Stimulated activated CD4-positive, alpha-beta T cell treated with anti-CD3 and anti-CD28 coated beads, Interleukin-1b, Interleukin-23, amount 100 ng/mL, for 4 hours (primary cell): ENCODE measurements at places on chromosomes 1 and 21.

DNA sequence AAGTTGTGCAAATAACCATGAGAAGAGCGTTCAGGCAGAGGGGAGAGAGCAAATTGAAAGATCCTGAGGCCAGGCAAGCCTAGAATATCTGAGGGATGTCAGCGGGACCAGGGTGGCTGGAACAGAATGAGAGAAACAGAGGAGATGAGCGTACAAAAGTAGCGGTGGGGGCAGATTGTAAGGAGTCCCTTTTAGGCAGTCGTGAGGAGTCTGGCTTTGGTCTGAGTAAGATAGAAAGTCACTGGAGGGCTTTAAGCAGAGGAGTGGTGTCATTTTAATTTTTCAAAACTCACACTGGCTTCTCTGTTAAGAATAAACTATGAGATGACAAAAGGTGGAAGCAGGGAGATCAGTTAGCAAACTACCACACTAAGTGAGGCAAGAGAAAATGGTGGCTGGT lies 24.2 kb downstream of the ATP5PF start:
- no peak for DNase-seq

DNA sequence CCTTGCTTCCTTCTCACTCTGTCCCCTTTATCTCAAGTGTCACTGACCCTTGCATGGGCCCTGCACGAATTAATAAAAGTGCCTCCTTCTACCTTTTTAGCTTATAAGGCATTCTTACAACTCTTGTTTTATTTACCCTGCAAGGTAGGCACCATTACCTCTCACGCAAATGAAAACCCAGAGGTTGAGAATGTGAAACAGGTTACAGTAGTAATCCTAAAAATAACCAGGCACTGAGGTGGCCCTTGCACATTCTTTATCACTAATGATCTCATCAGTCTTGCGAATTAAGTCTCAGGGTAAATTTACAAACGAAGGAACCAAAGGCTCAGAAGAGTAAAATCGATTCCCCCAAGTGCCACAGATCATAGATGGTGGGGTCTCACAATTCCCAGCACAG lies 3.7 kb downstream of the GLIS1 start:
- DNase-seq, result no peak

GRCh38 chr1:93707956-93708355 lies 26.3 kb upstream of the BCAR3 start:
- no peak for DNase-seq

- DNase-seq, result no peak
These were observed 27.4 kb downstream of the RABIF start for GRCh38 chr1:202861420-202862132.

- DNase-seq, result no peak
These were observed 673 bp downstream of the CD46 start for GRCh38 chr1:207752456-207752998.

DNA sequence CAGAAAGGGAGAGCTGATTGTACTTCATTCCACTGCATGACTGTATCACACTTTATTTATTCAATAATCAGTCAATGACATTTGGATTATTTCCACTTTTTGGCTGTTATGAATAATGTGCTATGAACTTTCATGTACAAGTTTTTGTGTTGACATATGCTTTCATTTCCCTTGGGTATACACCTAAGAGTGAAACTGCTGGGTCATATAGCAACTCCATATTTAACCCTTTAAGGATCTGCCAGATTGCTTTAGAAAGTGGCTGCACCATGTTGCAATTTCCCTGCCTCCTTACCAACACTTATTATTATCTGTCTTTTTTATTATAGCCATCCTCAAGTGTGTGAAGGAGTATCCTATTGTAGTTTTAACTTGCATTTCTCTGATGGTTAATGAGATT lies 108.8 kb upstream of the KCNK1 start:
- DNase-seq, result no peak

GRCh38 chr1:200426196-200426595 lies 16.4 kb upstream of the ZNF281 start:
- no peak for DNase-seq

DNA sequence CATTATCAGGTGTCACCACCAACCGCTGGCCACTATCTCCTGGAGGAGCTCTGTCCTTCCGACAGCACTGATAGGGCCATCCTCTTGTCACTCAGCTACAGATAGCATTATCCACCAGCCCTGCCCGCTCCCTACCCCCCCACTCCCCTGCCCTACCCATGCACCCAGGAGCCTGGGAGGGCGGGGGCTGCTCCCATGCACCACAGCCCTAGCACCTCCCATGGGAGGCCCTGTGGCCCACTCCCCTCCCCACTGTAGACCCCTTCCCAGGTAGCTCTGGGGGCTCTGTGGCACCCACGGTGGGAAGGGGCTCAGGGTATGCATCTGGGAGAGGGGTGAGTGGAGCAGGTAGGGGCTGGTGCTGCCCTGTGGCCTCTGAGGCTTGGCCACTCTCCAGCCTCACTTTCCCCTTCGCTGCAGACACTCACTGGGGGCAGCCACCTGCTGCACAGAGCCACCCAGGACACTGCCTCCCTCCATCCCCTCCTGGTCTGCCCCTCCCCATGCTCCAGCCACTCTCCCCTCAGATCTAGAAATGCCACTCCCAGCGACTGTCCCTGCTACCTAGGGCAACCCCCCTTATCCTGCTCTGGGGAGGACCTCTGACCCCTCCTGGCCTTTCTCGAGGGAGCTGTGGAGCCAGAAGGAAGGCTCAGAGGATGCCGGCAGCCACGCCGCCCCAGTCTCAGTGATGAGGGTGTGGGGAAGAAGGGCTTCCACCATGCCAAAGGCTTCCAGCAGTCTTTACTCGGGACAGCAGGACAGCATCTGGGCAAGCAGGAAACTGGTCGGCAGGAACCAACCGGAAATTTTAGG lies 58.5 kb downstream of the WNT9A start:
- no peak for DNase-seq

DNA sequence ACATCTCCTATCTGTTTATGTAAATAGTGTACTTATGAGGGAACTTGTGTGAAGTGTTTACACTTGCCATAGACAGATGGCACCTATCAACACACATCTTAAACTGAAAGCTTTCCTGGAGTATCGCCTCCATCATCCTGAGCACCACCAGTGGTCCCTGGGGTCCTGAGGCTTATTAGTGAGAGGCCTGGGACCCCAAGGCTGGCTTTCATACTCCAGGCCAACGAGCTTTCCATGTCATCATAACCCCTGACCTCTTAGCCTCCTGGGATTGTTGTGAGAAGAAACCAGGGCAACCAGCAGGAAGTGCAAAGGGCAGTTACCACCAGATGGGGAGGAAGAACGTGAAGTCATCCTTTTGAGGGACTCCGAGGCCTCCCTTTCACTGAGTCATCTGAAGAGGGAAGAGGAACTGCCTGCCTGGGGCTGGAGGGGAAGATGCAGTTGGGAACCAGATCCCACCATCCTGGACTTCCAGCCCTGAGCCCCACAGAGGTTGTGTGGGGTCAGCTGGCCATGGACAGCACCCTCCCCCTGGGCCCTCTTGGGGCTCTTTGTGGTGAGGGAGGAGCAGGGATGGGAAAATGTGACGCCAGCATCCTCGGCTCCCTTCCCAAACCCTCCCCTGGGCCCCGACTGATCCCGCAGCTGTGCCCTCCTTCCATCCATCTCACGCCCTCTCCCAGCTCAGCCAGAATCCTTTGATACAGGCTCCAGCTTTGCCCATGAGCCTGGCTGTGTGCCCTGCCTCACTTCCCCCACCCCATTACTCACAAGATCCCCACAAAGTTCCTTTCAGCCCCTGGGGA lies 5.8 kb downstream of the INKA2 start:
- DNase-seq, result no peak

DNA sequence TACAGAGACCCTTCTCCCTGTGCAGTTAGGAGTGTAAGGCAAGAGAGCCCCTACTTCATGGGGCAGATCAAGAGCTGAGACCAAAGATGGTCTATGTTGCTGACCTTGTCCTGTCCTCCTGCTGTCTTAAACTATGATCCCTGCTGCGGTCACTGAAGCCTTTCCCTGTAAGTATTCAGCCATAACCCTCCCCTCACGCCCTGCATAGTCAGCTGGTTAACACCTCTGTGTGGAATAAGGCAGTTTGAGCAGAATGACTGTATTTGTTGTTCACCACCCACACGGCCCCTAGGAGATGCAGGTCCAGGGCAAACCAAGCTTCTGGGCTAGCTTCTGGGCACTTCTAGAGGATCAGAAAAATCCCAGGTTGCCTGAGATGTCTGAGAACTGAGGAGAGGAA lies 356 bp downstream of the TSPAN1 start:
- no peak for DNase-seq

DNA sequence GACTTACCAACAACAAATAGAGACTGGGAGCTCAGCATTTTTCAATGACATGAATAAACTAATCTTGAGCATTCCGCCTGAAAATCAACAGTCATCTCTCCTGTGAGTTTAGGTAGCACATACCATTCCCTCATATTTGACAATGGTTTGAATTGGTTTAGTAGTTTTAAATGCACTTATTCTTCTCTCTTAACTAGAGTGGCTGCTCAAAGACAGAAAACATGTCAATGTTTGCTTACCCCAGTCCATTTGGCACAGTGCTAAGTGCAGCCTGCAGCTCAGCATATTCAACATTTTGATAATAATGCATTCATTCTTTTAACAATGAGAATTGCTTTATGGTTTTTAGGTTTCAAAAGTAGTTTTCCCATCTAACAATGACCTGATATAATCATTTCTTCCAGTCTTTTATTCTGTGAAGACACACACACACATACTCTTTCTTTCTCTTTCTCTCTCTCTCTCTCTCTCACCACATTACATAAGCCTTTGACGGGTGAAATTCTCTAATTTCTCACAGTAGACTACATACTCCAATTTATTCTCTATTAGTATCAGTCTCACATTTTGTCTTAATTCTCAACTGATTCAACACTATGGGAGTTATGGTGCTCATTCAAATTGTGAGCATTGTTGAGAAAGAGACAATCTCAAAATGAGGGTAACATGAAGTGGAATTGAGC lies 432.3 kb downstream of the LRRIQ3 start:
- no peak for DNase-seq

DNA sequence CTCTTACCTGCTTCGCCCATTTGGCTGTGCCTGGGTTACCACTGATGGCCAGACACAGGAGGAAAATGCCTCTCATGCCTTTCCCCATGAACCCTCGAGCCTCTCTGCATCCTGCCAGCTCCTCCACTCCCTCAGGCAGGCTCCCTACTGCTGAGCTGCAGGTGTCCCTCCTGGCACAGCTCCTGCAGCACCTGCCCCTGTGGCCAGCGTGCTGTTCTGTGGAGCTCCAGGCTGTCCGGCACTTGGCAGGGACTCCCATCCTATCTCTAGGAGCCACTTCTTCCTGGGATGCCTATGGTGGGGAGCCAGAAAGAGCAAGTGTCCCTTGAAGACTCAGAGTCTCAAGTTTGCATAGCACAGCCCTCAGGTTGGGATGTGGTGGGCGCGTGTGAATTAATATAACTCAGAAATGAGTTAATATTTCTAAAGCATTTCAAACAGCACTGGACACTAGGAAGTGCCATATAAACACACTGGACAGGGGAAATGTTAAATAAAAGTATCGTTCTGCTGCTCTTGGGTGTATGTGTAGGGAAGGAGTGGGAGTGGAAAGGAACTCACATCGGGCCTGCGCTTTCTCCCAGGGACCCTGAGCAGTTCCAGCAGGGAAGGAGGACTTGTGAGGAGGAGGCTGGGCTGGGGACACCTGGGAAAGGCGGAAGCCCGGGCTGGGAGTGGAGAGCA lies 2.7 kb downstream of the LRRC71 start:
- no peak for DNase-seq

DNA sequence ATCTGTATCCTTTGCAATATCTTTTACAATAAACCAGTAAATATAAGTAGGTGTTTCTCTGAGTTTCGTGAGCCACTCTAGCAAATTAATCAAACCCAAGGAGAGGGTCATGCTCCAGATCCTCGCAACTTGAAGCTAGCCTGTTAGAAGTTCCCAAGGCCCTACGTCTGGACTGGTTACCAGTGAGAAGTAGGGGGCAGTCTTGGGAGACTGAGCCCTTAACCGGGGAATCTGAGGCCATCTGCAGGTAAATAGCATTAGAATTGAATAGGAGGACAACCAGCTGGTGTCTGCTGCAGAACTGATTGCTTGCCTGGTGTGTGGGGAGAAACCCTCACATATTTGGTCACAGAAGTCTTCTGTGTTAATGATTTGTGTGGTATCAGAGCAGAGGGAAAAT lies 190.5 kb downstream of the RYR2 start:
- no peak for DNase-seq

DNA sequence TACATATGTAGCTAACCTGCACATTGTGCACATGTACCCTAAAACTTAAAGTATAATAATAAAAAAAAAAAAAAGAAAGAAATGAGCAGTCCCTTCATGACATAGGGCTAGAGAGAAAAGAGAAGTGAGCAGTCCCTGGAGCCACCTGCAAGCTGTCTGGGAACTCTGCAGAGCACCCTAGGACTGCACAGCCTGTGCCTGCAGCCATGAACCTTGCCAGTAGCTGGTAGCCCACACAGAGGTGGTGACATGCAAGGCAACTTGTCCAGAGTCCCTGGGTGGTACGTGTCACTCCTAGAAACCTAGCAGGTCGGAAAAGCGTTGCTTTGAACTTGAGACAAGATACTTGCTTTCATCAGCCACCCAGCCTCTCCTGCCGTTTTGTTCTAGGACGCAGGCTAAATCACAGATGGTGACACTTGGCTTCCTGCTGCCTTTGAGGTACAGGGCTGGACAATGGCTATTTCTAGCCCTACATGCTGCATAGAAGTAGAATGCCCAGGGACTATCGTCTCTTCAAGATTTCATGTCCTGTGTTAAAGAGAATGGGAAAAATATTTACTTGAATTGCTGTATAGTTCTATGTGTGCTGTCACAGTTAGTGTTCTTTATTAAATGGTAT lies 260.9 kb downstream of the LTN1 start:
- no peak for DNase-seq

GRCh38 chr21:46065914-46066551 lies 31.9 kb upstream of the COL6A2 start:
- DNase-seq, result no peak

DNA sequence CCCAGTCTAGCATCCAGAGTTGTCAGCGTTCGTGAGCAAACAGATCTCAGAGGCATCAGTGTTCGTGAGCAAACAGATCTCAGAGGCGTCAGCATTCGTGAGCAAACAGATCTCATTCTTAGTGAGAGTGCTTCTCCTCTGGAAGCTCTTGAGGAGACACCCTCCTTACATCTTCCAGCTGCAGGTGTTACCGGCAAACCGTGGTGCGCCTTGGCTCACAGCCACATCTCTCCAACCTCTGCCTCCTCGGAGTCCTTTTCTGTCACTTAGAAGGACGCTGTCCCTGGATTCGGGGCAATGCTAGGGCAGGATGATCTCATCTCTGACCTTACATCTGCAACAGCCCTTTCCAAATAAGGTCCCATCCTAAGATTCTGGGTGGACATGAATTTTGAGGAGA lies 14.6 kb upstream of the UMODL1 start:
- no peak for DNase-seq

- DNase-seq, result no peak
These were observed 149.3 kb downstream of the ADGRL2 start for GRCh38 chr1:81950037-81950436.

- DNase-seq, result no peak
These were observed 92.3 kb downstream of the ST6GALNAC5 start for GRCh38 chr1:76959556-76959955.
